Activated T-cell treated with anti-CD3 and anti-CD28 coated beads for 4 hours (primary cell): ENCODE measurements at places on chromosomes 6 and 20.

DNA sequence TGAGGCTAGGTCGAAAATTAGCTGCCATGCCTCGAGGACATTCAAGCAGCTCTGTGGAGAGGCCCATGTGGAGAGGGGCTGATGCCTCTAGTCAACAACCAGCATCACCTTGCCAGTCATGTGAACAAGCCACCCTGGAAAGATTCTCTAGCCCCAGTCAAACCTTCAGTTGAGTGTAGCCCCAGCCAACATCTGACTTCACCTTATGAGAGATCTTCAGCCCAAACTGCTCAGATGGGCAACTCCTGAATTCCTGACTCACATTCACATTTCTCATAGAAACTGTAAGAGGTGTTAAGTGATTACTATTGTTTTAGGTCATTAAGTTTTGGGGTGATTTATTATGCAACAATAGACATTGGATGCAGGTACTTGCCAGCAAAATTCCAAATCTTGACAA is 44.9 kb downstream of the GJA10 start:
- no peak for DNase-seq

- no peak for DNase-seq
Observed at GRCh38 chr20:32553618-32554017, 31.5 kb downstream of the NOL4L start.

- no peak for DNase-seq
Observed at GRCh38 chr6:145372671-145373151, 362.6 kb downstream of the EPM2A start.

GRCh38 chr20:41413169-41413568 is 46.6 kb upstream of the EMILIN3 start:
- DNase-seq: no peak

- no peak for DNase-seq
Observed at GRCh38 chr20:62818592-62819493, 2.0 kb downstream of the COL9A3 start.

- no peak for DNase-seq
Observed at GRCh38 chr6:28634411-28634760, 108.7 kb downstream of the GPX5 start.

GRCh38 chr6:44415873-44416502 is 28.5 kb downstream of the CDC5L start:
- DNase-seq: no peak

GRCh38 chr6:170102582-170103481 is 188.0 kb downstream of the DLL1 start:
- DNase-seq: no peak

GRCh38 chr6:113530769-113531168 is 326.4 kb upstream of the MARCKS start:
- DNase-seq: no peak

DNA sequence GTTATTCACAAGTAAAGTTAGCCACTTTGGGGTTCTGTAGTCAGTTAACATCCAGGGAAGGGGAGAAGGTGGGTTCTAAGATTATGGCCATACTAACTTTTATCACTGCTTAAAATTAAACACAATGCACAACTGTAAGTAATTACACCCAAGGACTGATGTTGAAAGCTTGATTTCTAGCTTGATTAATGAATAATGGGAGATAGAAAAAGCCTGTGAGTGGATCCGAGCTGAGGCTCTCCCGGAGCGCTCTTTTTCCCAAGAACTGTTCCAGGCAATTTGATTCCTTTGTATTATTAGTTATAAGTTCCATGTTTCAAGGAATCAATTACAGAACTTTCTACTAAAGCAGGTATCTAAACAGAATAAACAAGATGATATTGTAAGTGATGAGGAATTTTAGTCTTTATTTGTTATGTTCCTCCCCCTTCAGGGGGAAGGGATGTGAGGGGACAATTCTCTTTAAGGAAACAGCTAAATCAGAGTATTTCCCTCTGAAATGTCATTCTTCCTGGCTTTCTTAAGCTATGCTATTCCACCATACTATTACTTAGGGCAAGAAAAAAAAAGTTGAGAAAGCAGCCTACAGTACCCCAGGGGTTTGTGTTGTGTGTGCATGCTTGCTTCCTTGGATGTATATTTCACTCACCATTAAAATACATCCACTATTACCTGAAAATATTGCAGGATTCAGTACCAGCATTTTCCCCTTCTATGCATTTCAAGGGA is 3.8 kb downstream of the TSHZ2 start:
- no peak for DNase-seq

GRCh38 chr20:2846698-2847097 is 6.2 kb downstream of the VPS16 start:
- no peak for DNase-seq
